ENCODE measurements at places on chromosomes 2 and 18. TPM values are rescaled to one million over a fixed set of nuclear protein-coding genes. Genes with fewer than 3 reads are reported as not detected.
A peak's percentile ranks its signal among the peaks of the same experiment; 100 is the strongest.

TYMS gene
- 0.32 TPM for polyA plus RNA-seq

- no peak overlapping the region for H3K27ac ChIP-seq
- no peaks in the 10 kb centered on the region for H3K36me3 ChIP-seq
Observed at GRCh38 chr2:128237081-128237534, 81.6 kb downstream of the HS6ST1 start.

- no peak overlapping the region for H3K27ac ChIP-seq
- H3K4me1 ChIP-seq = no peaks in the 10 kb centered on the region
- DNase-seq = no peak
- H3K27me3 ChIP-seq = no peaks in the 10 kb centered on the region
Observed at GRCh38 chr18:57909620-57910019, 106.5 kb upstream of the ATP8B1 start.

MAL gene
- polyA plus RNA-seq = 1.1 TPM

TEKT4 gene
- polyA plus RNA-seq = not detected

DNA sequence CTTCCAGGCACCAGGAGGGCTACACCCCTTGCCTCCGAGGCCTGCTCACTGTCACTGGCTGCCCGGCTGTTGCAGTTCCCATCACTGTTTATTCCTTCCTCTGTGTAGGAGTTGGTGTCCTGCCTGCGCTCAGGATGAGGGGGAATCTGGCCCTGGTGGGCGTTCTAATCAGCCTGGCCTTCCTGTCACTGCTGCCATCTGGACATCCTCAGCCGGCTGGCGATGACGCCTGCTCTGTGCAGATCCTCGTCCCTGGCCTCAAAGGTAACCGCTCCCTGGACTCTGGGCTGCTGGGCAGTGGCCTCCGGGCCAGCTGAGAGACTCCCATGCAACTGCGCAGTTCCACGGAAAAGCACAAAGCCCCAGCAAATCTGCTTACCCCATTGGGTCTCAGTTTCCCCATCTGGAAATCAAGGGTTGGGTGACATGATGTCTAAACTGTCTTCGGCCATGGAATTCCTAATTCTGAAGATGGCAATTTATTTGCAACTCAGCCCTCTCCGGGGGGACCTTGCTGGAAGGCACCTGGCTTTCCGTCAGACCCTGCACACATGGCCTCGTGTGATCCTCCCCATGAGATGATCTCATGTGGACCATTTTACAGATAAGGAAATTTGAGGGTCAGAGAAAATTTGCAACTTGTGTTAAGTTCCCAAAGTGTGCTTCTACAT is 9.4 kb downstream of the COLEC11 start:
- no peaks in the 10 kb centered on the region for H3K27me3 ChIP-seq
- peaks cover 7% of the 10 kb centered on the region for H3K4me1 ChIP-seq
- DNase-seq = no peak
- H3K4me3 ChIP-seq = no peak overlapping the region
- no peak overlapping the region for H3K27ac ChIP-seq
- no peaks in the 10 kb centered on the region for H3K36me3 ChIP-seq

DNA sequence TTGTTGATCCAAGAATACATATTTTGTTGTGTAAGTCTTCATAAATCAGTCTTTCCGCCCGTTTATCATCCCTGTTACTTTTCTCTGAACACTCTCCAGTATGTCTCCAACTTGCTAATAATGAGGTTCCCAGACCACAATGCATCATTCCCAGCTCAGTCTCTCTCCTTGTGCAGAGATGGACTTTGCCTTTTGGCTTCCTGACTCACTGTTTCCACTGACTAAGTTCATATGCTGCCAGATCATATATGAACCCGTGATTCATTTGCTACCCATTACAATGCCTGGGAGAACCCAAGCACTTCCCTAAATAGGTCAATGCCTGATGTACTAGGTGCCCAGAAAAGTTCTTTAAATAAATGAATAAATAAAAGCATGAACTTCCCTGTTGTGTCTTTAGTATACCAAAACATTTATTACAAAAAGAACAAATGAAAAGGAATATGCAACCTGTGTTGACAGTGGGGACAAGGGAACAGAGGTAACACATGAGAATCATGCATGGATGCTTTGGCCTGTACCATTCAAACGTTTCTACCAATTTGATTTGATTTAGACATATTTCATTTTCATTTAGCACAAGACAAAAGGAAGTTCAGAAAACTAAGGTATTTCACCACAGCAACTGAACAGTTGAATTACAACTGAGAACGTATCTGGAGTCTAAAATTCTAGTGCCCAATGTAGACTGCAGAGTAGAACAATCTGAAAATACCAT is 215.4 kb upstream of the HNRNPA3 start:
- no peaks in the 10 kb centered on the region for H3K27me3 ChIP-seq
- no peak overlapping the region for H3K4me3 ChIP-seq
- H3K4me1 ChIP-seq = no peaks in the 10 kb centered on the region
- DNase-seq = peak; percentile 45
- peak overlapping the region; percentile 19 for H3K27ac ChIP-seq
- H3K36me3 ChIP-seq = no peaks in the 10 kb centered on the region

GRCh38 chr2:135186054-135186453 is 134.0 kb downstream of the RAB3GAP1 start:
- DNase-seq = no peak
- H3K4me3 ChIP-seq = no peak overlapping the region
- H3K4me1 ChIP-seq = no peaks in the 10 kb centered on the region
- no peaks in the 10 kb centered on the region for H3K27me3 ChIP-seq
- no peak overlapping the region for H3K27ac ChIP-seq

ICOS gene
- polyA plus RNA-seq = 0.07 TPM

C2orf42 gene
- polyA plus RNA-seq = 13.7 TPM

- H3K36me3 ChIP-seq = no peaks in the 10 kb centered on the region
- DNase-seq = no peak
Observed at GRCh38 chr2:188024811-188025210, 266.9 kb upstream of the GULP1 start.

RBM45 gene
- polyA plus RNA-seq = 9.5 TPM

GRCh38 chr2:1848599-1848995 is 104.3 kb upstream of the PXDN start:
- H3K4me3 ChIP-seq = no peak overlapping the region
- no peaks in the 10 kb centered on the region for H3K4me1 ChIP-seq
- no peak for DNase-seq
- H3K27me3 ChIP-seq = no peaks in the 10 kb centered on the region
- H3K27ac ChIP-seq = no peak overlapping the region
- H3K36me3 ChIP-seq = no peaks in the 10 kb centered on the region

- no peak overlapping the region for H3K4me3 ChIP-seq
- no peaks in the 10 kb centered on the region for H3K27me3 ChIP-seq
- no peak for DNase-seq
Observed at GRCh38 chr18:74389171-74389927, 67.8 kb downstream of the DIPK1C start.

RELCH gene
- 16.7 TPM for polyA plus RNA-seq

GRCh38 chr2:58155160-58155778 is 85.9 kb downstream of the FANCL start:
- no peaks in the 10 kb centered on the region for H3K27me3 ChIP-seq
- H3K27ac ChIP-seq = no peak overlapping the region
- no peaks in the 10 kb centered on the region for H3K4me1 ChIP-seq
- no peaks in the 10 kb centered on the region for H3K36me3 ChIP-seq

THSD7B gene
- polyA plus RNA-seq = 0.10 TPM

ARHGAP25 gene
- polyA plus RNA-seq = 10.1 TPM

GRCh38 chr2:24231461-24231881 is 56.6 kb downstream of the FAM228A start:
- no peak for DNase-seq
- H3K36me3 ChIP-seq = no peaks in the 10 kb centered on the region
- no peaks in the 10 kb centered on the region for H3K4me1 ChIP-seq

- no peak for DNase-seq
- H3K36me3 ChIP-seq = no peaks in the 10 kb centered on the region
- no peak overlapping the region for H3K27ac ChIP-seq
- H3K4me1 ChIP-seq = no peaks in the 10 kb centered on the region
- H3K27me3 ChIP-seq = no peaks in the 10 kb centered on the region
Observed at GRCh38 chr2:16262526-16263178, 322.3 kb downstream of the MYCN start.

DNA sequence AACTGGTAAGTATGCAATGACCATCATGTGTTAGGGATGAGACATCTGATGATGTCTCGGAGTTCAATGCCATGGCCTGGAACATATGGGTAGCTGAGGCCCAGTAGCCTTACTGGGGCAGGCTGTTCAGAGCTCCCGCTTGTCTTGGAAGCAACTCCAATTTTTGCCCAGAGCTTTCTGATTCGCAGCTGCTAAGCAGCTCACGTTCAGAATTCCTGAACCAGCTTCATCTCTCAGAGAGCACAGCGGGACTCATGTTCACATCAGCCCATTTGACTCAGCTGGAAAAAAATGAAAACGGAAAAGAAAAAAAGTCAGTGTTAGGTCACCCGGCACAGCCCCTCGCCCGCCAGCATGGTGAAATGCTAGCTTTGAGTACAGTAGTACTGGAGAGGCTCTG is 16.8 kb upstream of the LRATD1 start:
- H3K27ac ChIP-seq = no peak overlapping the region
- no peak for DNase-seq
- H3K4me1 ChIP-seq = no peaks in the 10 kb centered on the region
- no peaks in the 10 kb centered on the region for H3K36me3 ChIP-seq

CD8B2 gene
- polyA plus RNA-seq = not detected

- H3K4me3 ChIP-seq = no peak overlapping the region
Observed at GRCh38 chr2:238376884-238377391, 49.8 kb upstream of the ASB1 start.

TNFRSF11A gene
- 1.8 TPM for polyA plus RNA-seq

DNA sequence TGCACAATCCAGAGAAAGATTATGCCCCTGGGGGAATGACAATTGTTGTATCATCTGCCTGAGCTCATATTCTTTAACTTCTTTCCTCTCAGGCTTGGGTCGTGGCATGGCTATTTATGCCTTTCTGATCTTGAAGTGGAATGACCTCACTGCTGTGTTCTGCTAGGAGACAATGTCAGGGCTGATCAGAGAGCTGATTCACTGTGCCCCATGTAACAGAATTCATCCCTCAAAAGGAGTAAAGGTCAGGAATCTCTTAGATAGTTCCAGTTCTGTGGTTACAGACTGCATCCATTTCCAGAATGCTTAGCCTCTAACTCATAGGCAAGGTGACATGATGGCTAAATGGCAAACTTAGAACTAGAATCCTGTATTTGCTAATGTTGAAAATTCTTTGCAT is 511.7 kb upstream of the CNTNAP5 start:
- no peaks in the 10 kb centered on the region for H3K36me3 ChIP-seq
- H3K27me3 ChIP-seq = no peaks in the 10 kb centered on the region
- H3K4me1 ChIP-seq = no peaks in the 10 kb centered on the region
- DNase-seq = no peak
- H3K4me3 ChIP-seq = no peak overlapping the region

- H3K4me3 ChIP-seq = no peak overlapping the region
- no peaks in the 10 kb centered on the region for H3K36me3 ChIP-seq
- H3K27ac ChIP-seq = no peak overlapping the region
- no peaks in the 10 kb centered on the region for H3K27me3 ChIP-seq
- H3K4me1 ChIP-seq = peaks cover 18% of the 10 kb centered on the region
Observed at GRCh38 chr2:173157676-173158293, 82.1 kb downstream of the MAP3K20 start.

DNA sequence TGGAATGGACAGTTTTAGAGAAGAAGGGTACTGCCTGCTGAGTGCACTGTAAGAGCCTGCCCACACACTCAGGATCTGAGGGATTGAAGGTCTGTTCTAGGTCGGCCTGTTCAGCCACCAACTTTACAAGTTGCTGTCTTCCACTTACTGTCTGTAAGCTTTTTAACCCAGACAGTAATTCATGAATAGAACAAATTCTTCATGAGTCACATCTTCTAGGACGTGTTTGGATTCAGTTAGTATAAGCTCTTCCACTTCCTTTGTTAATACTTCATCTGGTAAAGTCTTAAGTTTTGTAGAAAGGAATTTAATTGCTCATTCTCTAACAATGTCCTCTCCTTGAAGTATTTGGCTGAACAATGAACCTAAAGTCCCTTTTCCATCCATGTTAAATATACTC is 74.6 kb downstream of the PDE11A start:
- H3K36me3 ChIP-seq = no peaks in the 10 kb centered on the region
- no peak for DNase-seq
- H3K27me3 ChIP-seq = no peaks in the 10 kb centered on the region
- no peaks in the 10 kb centered on the region for H3K4me1 ChIP-seq
- H3K27ac ChIP-seq = no peak overlapping the region

DHX57 gene
- 26.1 TPM for polyA plus RNA-seq

DNA sequence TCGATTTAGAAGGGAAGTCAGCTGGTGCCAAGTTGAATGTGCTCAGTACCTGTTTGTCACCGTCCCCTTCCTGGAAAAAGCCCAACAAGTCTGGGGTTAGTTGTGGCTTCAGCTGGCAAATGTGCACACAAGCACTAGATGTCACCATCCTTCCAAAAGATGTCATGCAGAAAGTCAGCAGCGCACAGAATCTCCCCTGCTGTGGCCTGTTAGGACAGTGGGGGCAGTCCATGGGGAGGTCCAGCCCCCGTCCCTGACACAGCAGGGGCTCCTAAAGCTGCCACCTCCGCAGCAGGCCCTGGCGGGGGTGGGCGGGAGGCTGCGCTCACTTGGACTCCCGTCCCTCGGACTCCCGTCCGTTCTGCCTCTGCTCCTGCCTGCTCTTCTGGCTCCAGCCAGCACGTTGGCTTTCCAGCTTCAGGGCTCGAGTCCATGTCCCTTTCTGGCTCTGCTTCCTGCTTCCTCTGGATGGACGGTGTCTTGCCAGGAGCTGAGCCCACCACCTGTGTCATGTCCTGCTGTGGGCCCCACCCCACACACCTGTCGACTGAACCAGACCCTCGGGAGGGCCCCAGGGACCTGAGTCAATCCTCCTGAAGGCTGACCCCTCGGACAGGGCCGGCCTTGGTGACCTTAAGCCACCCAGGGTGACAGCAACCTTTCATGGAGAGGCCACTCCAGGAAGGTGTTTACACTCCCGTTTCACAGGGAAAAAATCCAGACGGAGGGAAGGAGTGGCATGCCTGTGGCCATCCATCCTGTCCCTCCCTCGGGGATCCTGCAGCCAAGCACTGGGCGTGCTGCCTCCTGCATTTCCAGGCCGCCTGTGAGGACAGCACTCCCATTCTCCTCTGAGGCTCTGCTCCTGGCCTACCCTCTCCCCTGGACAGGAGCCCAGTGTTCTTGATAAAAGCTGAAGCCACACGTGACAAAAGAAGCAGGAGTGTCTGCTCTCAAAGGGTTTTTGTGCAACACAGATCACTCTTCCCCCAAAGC is 8.5 kb downstream of the RAB17 start:
- peak overlapping the region; percentile 75 for H3K27ac ChIP-seq
- H3K4me1 ChIP-seq = peaks cover 9% of the 10 kb centered on the region
- peak; percentile 71 for DNase-seq
- no peaks in the 10 kb centered on the region for H3K27me3 ChIP-seq

DNA sequence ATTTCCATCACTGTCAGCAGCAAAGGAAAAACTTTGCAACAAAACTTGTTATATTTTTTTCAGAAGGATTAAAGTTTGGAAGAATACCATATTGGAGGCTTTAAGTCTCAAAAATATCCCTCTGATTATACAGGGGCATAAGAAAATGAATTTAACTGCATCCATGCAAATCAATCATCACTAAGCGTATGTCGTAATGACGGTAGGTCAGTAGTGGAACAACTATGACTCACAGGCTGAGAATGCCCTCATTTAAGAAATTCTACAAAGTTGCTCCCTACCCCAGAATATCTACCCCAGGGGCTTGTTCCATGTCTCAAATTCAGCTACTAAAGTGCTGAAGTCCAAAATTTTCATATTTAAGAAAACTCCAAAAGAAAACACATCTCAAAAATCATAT is 12.5 kb upstream of the NAB1 start:
- no peaks in the 10 kb centered on the region for H3K36me3 ChIP-seq
- no peak overlapping the region for H3K27ac ChIP-seq
- no peaks in the 10 kb centered on the region for H3K27me3 ChIP-seq

GRCh38 chr18:63963615-63964256 is 6.1 kb upstream of the SERPINB8 start:
- peak; percentile 80 for DNase-seq
- no peak overlapping the region for H3K4me3 ChIP-seq
- no peaks in the 10 kb centered on the region for H3K27me3 ChIP-seq

RAB27B gene
- polyA plus RNA-seq = 1.1 TPM

- H3K4me1 ChIP-seq = no peaks in the 10 kb centered on the region
- H3K4me3 ChIP-seq = no peak overlapping the region
- H3K27ac ChIP-seq = no peak overlapping the region
Observed at GRCh38 chr2:58194458-58194857, 46.7 kb downstream of the FANCL start.

Data from adrenal gland (tissue), 19 donors.